Epithelial cell of esophagus (primary cell): ENCODE measurements at places on chromosomes 6 and 20.

DNA sequence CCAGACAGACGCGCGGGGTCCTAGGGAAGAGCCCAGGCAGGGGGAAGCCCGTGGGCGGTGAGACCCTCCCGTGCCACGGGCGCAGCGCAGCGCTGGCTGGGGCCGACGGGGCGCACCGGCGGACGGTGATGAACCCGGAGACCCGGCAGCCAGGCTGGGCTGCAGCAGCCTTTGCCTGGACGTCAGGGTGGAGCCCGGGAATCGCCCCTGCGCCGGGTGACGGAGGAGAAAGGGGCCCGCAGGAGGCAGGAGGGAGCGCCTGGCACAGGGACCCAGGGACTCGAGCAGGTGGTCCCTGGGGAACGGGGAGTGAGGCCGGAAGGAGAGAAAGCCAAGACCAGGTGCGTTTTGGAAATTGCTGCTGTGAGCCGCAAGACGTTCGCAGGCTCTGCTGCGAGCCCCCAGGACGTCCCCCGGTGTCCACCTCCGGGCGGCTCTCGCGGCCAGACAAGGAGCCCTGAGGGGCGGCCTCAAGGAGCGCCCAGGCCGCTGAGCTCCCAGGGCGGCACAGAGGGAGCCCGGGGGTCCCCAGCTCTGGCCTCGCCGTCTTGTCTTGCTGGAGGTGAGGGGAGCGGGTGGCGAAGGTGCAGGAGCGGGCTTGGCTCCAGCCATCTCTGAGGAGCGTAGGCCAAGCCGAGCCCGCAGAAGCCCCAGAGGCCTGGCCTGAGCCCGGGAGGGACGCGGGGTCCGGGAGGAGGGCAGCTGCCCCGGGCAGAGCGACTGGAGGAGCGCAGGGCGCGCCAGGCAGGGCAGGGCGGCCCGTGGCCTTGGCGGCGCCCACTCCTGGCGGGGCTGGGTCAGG lies 191.2 kb upstream of the PDE10A start:
- DNase-seq, result no peak

- DNase-seq, result no peak
Observed at GRCh38 chr6:75935473-75935793, 137.0 kb downstream of the IMPG1 start.

- no peak for DNase-seq
Observed at GRCh38 chr6:37371154-37372083, 17.6 kb downstream of the RNF8 start.

DNA sequence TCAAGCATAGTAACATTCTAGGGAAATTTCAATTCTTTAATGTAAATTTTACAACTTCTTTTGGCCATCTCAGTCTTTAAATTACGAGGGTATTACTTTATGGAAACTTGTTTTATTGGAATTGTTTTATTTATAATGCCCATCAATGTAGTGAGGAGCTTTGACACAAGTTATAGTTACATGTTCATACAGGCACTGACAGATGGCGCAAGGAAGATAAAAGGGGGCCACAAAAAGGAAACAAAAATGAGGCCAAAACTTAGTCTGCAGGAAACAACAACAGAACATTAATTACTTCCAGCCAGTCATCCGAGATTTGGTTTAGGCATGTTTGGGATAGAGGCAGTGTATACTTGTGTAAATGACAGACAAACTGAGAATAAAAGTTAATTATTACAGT lies 18.3 kb downstream of the SESN1 start:
- peak; percentile 19 for DNase-seq

GRCh38 chr6:2914318-2914660 lies 11.2 kb upstream of the SERPINB9 start:
- peak; percentile 10 for DNase-seq

GRCh38 chr20:38034961-38035360 lies 1.4 kb downstream of the RPRD1B start:
- DNase-seq, result peak; percentile 27

- DNase-seq, result no peak
Observed at GRCh38 chr6:16712255-16712930, 48.9 kb downstream of the ATXN1 start.

GRCh38 chr6:119559586-119559985 lies 210.0 kb upstream of the MAN1A1 start:
- DNase-seq, result no peak

DNA sequence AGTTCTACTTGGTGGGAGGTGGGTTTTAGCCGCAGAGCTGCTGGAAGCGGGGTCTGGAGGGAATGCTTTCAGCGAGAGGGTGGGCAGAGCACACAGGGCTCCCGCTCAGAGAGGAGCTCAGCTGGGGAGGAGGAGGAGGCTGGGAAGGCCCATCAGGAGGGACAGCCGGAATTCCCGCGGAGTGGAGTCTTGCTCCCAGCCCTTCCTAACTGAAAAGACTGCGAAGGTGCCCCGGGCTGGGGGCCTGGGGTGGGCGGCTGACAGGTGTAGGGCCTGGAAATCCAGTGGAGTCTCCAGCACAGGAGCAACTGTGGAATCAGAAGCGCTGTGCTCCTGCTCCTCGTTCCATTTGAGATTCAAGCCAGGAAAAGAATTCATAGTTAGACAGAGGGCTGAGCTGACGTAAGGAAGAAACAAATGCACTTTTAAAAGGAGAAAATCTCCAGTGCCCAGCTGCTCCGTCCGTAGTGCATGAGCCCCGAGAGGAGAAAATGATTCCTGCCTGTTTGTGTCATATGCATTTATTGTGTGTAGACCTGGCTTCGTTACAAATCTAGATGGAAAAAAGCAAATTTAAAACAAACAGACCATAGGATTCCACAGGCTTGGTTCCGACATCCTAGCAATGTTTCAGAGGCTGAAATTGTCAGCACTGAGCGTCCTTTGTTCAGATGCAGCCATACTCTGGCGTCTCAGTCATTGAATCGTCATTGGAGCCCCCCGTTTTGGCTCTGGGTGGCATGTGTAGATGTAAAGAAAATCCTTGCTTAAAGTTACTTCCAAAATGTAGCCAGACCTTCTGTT lies 197.7 kb downstream of the SMOC2 start:
- DNase-seq, result no peak

DNA sequence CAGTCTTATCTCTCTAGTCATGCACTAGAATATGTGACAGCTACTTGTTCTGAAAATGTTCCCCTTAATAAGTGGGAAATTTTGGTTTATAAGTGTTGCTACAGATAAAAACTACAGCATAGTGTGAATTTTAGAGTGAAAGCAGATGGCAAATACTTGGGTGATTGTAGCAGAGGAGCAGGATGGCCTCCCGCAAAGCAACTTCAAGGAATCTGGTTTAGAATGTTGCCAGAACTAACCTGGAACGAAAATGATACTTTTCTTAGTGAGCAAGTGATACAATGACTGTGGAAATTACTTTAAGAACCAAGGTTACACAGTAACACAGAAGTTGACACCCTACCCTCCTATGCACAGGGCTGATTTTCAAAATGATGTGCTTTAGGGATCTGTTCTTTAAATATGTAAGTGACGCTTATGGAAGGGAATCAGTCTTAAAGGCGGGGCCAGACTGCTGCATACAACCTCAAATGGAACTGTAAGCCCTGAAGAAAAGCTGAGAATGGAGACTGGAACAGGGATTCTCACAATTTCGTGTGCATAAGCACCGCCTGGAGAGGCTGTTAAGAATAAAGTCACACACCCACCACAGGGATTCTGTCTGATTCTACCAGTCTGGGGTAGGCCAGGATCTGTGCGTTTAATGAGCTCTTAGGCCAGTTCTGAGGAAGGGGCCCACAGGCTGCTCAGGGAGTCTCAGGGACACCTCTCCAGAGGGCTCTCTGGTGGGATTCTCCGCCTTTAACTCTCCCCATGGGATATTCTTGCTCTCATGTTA lies 97.9 kb downstream of the FYN start:
- no peak for DNase-seq

- DNase-seq, result no peak
Observed at GRCh38 chr6:76810286-76810685, 653.0 kb downstream of the HTR1B start.

GRCh38 chr20:49229381-49229780 lies 10.2 kb downstream of the DDX27 start:
- no peak for DNase-seq

DNA sequence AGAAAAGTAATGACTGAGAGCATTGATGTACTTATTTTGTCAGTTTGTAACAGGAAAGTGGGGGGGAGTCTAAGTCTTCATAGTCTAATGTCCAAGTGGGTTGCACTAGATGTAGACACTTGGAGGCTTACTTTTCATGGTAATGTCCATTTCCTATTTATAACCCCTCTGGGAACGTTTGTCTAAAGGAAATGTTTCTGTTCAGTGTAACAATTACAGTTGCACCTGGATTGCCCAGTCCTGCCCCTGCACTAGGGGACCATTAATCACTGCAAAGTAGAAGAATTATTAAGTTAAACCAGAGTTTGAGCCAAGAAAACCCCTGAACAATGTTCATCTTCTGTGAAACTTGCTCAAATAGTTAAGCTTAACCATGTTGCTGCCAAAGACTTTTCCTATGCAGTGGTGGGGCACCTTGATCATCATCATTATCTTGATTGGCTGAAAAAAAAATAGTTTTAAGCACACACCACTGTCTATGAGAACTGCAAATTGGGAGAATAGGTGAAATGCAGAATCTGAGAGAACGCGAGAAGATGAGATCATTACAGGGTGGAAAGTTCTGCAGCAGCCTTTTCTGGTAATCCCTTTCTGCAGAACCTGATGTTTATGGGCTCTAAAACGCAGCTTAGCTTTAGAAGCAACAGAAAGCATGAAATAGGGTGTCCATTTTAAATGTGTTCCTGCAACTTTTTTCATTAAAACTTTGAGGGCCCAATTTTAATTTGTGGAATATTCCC lies 106.0 kb downstream of the ZNF217 start:
- no peak for DNase-seq

GRCh38 chr20:32397567-32398084 lies 39.5 kb downstream of the ASXL1 start:
- DNase-seq, result no peak

DNA sequence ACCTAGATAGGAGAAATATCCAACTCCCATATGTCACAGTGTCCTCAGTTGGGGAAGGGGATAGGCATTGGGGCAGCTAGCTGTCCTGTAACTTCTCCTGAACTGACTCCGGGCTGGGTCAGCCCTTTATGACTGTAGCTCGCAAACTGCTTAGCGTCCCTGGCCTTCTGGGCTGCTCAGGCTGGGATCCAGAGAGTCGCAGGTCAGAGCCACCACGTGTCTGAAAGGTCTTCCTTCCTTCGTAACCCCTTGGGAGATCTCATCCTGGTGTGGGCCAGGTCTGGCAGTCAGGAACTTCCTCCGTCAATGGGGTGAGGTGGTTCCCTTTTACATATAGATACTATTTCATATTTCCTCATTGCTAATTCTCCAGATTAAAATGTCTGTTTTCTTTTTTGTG lies 28.8 kb upstream of the HINT3 start:
- no peak for DNase-seq

- DNase-seq, result peak; percentile 31
Observed at GRCh38 chr20:22768266-22769178, 184.2 kb upstream of the FOXA2 start.

DNA sequence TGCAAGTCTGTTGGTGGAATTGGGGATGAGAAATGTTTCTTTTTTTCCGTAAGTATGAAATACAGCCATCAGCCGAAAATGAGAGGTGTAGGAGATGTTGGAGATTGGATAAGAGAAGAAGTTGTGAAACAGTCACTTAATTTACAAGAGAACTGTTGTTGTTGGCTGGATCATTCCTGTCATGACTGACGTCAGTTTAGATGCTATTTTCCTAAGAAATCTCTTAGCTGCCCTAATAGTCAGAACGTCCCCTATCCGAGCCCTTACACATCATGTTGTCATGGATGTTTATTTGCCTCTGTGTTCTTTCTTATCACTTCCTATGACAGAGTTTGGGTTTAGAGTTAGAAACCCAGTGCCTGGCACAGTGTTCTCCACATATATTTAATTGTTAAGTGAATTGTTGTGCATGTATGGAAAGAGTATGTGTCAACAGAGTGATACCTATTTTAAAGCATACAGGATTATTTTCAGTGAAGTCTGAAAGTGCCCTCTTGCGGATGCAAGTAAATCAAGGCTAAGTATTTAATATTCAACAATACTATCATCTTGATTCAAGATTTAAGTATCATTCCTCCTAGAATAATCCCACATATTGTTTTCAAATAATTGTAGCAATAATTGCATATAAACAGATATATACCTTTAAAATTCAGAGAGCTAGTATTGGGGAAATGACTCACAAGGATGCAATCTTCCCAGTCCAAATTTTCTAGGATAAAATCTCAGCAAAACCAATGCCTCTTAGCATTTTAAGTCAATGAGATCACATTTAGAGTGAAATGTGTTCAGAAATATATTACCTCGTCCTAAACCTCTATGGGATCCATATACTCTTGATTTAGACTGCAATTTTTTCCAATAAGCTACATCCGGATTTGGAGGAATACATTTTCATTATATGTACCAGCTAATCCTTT lies 309.9 kb upstream of the NOX3 start:
- DNase-seq, result no peak

- peak; percentile 68 for DNase-seq
Observed at GRCh38 chr6:85449388-85449817, 480 bp upstream of the NT5E start.
